Activated B cell treated with CpG ODN at 0.5 μM for 24 hours (primary cell): ENCODE measurements at places on chromosomes 3 and 15. TPM values are rescaled to one million over a fixed set of nuclear protein-coding genes. Genes with fewer than 3 reads are reported as not detected.

GRCh38 chr3:44845528-44846520 lies 15.9 kb upstream of the TMEM42 start:
- no peak for DNase-seq

DNA sequence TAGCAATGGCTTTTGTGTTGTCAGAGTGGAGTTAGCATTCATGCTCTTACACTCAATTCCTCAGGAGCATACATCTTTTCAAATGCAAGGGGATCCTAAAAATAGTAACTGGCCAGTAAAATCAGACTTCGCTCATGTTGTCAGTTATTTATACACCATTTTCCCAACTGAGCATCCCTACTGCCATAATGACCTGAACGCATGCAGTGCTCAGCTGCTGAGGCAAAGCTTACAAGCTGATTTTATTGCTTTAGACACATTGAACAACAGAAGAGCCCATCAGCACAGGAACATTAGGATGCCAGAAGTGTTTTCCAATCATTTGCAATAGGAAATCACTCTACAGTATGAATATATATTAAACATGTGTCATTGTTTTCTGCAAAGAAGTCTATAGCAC lies 689.7 kb upstream of the BCHE start:
- DNase-seq: no peak

DNA sequence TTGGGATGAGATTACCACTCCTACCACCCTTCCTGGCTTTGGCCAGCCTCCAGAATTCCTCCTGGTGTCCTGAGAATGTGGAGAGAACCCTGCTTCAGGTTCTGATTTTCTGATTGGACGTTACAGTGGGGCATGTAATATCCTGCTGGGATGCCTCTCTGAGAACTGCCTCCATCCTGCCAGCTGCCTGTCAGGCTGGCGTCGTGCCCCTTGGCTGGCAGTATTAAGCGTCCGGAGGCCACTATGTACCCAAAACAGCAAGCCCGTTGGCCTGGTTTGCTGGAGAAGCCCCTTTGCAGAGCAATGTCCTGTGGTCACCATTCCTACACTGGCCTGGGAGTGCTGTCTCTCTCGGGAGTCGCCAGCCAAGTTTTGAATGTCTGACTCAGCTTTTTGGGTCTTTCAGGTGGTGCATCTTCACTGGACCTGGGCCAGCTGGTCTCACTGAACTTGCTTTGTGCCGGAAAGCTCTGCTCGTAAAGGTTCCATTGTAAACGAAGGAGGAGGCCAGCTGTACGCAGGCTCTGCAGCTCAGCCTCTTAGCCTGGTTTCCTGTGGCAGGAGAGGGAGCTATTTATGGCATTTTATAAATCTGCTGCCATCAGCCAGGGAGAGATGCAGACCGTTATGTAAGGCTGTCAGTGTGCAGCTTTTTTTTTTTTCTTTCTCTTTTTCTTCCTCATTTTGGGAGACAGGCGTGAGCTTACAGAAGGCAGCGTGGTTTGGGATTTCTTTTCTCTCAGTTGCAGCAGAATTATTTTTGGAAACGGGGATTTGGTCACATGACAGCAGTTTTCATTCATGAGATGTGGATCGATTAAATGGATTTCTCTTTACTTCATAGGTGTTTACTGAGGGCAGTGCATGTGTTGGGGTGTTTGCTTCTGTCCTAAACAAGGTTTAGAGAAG lies 19.0 kb upstream of the TRAK1 start:
- no peak for DNase-seq

DNA sequence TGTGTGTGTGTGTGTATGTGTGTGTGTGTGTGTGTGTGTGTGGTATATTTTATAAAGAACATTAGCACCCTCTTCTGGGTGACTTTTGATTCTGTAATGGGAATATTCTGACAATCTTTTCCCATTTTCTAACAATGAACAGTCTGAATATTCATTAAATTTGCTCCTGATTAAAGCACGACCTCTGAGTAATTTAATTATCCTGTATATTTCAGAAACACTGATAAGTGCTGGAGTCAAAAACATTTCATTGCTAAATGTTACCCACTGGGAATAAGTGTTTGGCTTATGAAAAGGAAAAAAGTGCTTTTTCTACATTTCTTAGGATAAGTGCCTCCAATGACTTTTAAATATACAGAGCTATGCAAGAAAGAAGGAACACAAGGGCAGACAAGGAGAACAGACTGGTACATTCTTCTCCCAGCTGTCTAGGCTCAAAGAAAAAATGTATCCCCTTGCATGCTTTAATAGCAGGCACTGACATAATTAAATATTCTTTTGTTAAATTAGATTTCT lies 32.3 kb upstream of the SYNPR start:
- DNase-seq: no peak

GRCh38 chr3:52393131-52393807 lies 51.6 kb downstream of the SEMA3G start:
- no peak for DNase-seq

DNA sequence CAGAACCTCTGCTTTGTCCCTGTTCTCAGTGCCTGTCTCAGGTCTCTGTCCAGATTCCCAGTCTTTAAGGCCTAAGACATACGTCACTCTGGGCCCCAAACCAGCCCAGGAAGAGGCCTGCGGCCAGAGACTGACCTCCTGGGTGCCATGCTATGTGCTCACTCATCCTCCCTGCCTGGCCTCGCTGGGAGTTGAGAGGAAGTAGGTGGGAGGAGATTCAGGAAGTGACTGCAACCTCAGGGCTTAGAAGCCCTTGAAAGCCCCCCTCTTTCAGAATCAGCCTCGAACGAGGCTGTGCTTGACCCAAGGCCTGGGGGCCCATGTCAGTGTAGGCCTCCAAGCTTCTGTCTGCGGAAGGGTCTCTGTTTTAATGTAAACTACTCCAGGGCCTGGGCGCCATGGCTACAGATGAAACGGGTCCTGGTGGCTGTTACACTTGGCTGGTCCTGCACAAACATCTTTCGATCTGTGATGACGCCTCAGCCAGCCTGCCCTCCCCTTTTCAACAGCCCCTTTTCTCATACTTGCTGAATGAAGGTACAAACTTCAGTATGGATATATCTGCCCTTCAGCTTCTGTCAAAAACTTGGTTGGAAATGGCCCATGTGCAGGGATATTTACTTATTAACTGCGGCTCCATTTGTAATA lies 11.7 kb downstream of the RASGRF1 start:
- DNase-seq: no peak

DNA sequence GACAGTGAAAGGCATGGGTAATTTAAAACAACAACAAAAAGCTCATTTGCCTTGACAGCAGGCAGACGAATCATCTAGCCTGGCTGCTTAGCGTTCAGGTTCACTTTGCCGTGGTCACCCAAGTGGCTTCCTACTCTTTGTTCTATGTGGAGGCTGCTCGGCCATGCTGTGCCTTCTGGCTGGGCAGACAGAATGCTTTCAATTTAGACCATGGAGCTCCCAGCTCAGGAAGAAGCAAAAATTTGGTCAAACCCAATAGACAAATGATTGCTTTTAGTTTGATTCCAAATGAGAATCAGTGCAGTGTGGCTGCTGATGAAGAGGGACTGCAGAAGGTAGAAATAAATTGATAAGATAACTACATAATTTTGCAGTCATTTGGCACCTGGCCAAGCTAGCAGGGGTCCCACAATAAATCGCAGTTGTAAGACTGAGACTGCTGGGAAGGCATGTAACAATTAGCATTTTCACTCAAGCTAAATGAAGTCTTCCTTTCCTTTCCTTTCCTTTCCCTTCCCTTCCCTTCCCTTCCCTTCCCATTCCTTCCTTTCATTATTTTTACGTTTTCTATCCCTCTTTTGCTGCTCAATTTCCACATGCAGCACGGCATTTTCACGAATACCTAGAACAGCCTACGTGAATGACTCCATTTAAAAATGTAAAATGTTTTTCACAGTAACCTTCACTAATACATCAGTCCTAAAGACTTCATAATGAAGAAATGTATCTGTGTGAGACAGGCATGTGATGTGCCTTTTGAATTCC lies 360.4 kb upstream of the TGFBR2 start:
- no peak for DNase-seq

The TTLL13 gene
- 0.49 and 2.2 TPM in 2 replicates for total RNA-seq

The CYP8B1 gene
- total RNA-seq: not detected in 2 replicates
